ENCODE measurements at places on chromosomes 4 and X. TPM values are rescaled to one million over a fixed set of nuclear protein-coding genes. Genes with fewer than 3 reads are reported as not detected.
A peak's percentile ranks its signal among the peaks of the same experiment; 100 is the strongest.

GRCh38 chrX:149881081-149881711 lies at the start of gene MAGEA8:
MAGEA8 (plus strand) TSS chrX:149881183; CDS start chrX:149884273, 3,090 bp downstream.
- DNase-seq: no peak

DNA sequence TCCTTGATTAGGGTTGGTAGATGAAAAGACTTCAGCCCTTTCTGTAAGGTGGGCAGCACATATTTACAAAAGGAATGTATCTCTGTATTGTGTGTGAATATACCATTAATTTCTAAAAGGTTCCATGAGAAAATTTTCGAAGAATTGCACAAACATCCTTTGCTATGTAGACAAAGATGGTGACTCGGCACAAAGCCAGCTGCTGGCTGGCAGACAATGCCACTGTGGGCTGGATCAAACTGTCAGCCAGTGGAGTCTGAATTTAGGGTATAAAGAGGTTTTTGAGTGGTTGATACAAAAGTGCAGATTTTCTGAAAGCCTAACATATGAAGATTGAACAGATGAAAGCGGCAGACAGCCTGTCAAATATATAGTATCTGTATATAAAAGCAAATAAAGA lies 5.6 kb upstream of the TXK start:
- DNase-seq: no peak

DNA sequence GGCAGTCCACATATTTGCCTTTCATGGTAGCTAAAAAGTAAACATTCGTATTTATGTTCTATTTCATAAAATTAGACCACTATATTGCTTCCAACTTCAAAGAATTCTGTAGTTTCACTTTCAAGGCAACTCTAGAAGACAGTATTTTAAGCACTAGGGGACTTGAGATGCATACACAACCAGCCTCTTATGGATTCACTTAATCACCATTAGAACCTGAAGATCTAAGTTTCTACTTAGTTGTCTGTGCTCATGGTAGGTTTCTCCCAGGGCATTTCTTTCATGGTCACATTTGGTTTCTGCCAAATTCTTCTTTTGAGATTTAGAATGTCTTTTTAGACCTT lies 209.9 kb upstream of the HCCS start:
- DNase-seq: no peak

The CLNK gene
- polyA plus RNA-seq: 0.46 TPM

DNA sequence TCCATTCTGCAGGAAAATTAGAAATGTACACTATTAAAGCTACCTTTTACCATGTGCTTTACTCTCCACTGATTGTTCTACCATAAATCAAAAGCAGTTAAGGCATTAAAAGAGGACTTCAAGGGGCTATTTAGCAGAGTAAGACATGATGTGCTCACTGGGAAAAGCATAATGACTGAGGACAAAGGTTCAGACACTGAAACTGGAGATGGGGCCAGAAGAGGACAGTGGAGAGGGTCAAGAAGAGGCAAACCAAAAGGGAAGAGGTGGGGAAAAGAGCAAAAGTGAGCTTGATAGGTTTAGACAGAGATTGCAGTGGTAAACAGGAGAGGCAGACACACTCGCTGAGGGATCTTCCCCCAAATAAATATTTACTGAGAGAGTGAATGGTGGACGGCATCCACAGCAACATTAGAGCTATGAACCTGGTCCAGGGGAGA lies 23.8 kb downstream of the SH3RF1 start:
- DNase-seq: no peak

- no peak for DNase-seq
Measured at GRCh38 chr4:156614536-156614935, 357.1 kb downstream of the PDGFC start.

DNA sequence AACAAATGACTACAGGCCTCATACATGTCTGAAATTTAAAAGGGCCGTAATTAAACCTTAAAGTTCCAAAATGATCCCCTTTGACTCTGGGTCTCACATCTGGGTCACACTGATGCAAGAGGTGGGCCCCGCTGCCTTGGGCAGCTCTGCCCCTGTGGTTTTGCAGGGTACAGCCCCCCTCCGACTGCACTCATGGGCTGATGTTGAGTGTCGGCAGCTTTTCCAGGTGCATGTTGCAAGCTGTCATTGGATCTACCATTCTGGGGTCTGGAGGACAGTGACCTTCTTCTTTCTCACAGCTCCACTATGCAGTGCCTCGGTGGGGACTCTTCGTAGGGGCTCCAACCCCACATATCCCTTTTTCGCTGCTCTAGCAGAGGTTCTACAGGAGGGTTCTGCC lies 1537.9 kb downstream of the PCDH18 start:
- no peak for DNase-seq

- DNase-seq: no peak
Measured at GRCh38 chr4:151143811-151144210, 44.4 kb downstream of the RPS3A start.

- DNase-seq: no peak
Measured at GRCh38 chrX:124401696-124402095, 55.3 kb downstream of the SH2D1A start.

The AFP gene
- polyA plus RNA-seq: 2.1 TPM

GRCh38 chr4:39469429-39470077 lies 10.7 kb downstream of the LIAS start:
- DNase-seq: peak; percentile 69

DNA sequence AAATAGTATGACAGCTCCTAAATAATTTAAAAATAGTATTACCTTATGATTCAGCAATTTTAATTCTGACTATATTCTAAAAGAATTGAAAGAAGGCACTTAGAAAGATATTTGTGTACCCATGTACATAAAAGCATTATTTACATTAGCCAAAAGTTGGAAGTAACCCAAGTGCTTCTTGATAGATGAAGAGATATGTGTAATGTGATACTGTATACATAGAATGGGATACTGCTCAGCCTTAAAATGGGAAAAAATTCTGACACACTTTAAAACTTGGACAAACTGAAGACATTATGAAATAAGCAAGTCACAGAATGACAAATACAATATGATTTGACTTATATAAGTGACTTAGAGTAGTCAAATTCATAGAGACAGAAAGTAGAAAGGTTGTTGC lies 112.2 kb downstream of the IDS start:
- peak; percentile 6 for DNase-seq

- no peak for DNase-seq
Measured at GRCh38 chrX:4690521-4690920, 977.1 kb upstream of the PRKX start.

DNA sequence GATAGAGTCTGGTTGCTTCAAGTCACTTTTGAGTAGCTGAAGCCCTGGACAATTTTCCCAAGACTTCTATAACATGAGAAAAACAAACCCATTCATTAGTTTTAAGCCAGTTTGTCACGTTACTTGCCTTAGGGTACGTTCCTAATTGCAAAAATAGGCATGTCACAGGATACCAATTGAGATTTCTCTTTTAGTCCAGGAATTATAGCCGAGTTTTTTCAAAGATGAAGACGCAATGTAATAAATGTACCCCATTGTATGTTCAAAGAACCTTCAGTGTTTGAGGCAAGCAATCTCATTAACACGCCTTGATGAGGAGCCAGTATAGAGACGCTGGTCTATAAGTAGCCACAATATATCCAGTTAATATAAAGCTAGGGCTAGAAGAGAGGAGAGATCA lies 534.2 kb downstream of the INPP4B start:
- no peak for DNase-seq

GRCh38 chr4:172578712-172579111 lies 589.9 kb upstream of the GALNT7 start:
- DNase-seq: no peak

DNA sequence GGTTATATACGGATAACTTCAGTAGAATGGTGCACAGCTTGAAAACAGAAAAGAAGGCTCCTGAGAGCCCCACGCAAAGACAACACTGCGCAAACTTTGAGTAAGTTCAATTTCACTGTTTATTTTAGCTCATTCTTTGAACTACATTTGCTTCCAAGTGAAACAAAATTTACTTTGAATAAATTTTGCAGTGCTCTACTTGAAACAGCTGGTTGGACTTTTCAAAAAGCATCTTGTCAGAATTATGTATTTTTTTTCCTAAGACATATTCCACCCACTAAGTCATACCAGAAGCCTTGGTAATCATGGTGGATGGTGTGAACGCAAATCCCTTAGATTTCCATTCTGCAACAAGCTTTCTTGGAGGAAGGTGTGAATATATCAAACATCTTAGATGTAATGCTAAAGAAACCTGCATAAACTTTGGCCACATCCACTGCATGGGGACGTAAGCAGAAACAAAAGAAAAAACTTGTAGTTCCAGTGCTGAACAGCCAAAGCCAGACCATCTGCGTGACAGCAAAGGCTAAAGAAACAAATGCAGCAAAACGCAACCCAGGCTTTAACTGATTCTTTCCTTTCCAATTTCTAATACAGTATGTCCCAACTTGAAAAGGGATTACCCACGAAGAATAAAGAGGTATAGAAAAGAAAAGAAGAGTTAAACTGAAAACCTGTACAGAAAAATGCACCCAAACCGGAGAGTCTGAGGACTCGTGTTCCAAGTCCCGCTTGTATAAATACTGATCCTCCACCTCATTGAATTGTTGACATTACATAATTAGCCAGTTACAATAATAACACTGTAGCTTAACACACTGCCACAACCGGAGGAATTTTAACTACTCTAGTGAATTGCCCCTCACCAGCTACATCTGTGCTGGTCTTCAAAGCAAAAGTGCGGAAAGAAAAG lies 90.9 kb downstream of the SH3RF1 start:
- DNase-seq: no peak

DNA sequence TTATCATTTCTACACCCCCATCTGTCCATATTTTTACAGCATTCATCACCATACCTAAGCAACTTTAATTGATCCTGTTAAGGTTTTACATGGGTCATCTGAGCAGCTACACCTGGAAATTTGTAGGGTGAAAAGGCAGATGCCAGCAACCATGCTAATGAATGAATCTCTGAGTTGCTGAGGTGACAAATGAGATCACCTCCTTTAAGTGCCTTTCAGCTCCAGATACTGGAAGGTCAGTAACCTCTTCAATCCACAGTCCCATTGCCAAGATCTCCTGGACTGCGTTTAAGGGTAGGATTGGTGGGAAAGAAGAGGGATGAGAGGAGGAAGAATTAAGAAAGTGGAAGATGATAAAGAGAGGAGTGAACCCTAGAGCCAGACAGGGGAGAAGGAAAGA lies 8.5 kb upstream of the BMP3 start:
- no peak for DNase-seq

DNA sequence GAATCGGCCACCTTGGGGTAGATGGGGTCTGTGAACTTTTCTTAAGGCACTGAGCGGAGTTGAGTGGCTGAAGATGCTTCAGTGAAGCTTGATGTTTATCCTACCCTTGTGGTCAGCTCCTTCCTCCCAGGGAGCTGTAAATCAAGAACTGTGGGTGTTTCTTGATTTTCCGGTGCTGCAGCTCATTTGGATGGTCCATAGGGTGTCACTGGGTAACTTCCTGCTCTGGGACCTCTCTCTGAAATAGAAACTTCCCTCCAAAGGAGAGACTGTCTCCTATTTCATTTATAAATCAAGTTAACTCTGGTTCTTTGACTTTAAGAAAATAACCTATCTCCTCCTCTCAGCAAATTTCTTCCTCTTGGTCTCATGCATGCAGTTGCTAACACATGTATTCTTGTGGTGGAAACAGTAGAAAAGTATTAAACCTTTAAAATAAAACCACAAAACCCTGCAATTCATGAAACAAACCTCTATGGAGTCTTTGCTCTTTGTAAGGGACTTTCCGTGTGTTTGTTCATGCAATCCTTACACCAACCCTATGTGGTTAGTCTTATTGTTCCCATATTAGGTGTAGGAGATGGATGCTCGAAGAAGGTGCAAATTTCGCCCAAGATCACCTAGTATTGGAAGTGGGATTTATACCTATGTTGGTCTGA lies 110.3 kb downstream of the SHROOM3 start:
- DNase-seq: no peak

The SLC26A1 gene
- polyA plus RNA-seq: 5.2 TPM

The CWH43 gene
- 0.19 TPM for polyA plus RNA-seq

DNA sequence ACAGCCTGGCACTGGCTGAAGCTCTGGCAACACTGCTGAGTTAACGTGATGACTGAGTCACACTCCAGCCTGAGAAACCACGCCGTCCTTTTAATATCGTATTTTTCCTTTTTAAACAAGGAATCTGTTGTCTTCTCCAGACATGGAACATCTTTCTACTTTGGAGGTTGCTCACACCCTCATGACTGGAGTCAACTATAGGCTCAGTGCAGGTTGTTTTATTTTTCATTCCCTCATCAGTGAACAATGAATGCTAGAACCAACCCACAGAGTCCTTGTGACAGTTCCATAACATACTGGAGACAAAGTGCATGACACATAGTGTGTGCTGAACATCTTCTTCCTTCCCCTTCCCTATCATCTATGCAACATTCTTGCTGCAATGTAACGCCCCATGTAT lies 76.8 kb upstream of the CPEB2 start:
- DNase-seq: no peak

GRCh38 chr4:68176500-68176899 lies 46.8 kb upstream of the TMPRSS11F start:
- DNase-seq: no peak

GRCh38 chrX:104712515-104712914 lies 146.5 kb downstream of the IL1RAPL2 start:
- DNase-seq: no peak

The SYN1 gene
- 4.8 TPM for polyA plus RNA-seq

DNA sequence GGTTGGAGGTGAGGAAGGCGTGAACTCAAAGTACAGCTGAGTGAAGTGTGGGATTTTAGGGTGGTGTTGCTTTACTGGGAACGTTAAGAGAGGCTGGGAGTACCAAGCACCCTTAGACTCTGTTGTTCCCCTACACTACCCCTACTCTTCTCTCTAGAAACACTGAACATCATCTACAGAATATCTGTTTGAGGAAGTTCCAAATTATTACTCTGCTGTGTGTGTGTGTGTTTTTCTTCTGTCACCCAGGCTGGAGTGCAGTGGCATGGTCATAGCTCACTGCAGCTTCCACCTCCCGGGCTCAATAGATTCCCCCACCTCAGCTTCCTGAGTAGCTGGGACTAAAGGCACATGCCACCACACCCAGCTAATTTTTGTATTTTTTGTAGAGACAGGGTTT lies 76.7 kb upstream of the AP1S2 start:
- no peak for DNase-seq

DNA sequence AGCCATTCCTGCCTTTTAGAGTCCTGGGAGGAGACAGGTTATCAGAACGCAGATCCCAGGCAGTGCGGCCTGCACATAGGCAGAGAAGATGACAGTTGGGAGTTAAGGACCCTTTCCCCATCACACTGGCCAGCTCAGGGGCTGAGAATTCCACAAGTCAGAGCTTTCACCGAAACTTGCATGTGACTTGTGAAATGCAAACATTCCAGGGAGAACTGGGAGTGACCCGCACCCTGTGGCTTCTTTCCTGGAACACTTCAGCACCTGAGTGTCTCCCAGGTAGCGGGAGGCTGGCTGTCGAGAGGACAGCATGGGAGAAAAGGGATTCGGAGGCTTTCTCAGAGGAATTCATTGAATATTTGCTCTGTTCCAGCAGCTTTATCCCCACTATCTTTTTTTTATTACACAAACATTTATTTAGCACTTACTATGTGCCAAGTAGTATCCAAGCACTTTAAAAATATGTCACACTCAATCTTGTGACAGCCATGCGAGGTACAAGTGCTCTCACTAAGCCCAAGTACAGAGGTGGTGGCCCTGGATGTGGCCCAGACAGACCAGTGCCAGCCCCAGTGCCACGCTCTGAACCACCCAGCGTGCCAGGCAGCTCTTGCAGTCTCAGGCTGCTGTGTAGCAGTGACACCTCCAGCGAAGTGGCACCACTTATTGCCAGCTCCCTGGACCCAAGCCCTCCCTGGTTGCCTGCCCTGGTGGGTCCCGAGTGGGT lies 100.5 kb downstream of the PHKA2 start:
- DNase-seq: no peak

GRCh38 chr4:143539670-143540023 lies 26.1 kb downstream of the SMARCA5 start:
- no peak for DNase-seq

Measured in right lung (tissue), 10 donors.